ENCODE measurements at places on chromosomes 1 and 21.

- DNase-seq: no peak
Observed at GRCh38 chr1:38672692-38673091, 186.9 kb downstream of the RRAGC start.

GRCh38 chr1:225825607-225826007 lies 15.7 kb downstream of the EPHX1 start:
- peak; percentile 49 for DNase-seq

DNA sequence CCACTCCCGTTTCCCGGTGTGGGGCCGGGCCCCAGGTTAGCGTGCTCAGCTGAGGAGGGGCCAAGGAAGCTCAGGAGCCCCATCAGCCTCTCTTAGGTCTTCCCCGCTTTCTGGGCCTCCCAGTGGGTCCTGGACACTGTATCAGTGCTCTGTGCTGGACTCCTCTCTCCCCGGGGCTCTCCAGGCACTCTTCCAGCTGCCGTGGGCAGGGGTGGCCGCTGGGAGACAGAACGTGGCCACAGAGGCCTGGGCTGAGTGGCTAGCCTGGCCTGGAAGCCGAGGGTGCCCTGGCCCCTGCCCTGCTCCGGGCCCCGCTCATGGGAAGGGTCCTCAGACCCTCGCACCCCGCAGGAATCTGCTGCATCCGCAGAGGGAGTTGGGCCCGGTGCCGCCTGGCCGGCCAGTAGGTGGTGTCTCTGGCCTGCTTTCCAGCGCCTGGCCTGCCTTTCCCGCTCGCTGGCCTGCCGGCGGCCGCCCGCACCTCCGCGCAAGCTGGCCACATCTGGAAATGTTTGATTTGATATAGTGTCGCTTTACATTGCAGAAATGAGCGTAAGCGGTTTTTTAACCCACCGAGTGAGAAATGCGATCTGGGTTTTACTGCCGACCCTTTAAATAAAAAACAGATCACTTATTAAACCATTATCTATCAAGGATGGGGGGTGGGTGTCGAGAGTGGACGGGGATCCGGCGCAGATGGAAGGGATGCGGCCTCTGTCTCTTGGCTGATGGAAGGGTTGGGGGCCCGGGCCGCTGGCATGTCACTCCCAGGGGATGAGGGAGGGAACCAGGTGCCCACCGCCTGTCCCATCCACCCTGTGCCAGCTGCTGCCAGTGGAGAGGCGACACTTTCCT lies 74.4 kb upstream of the TTC34 start:
- no peak for DNase-seq

DNA sequence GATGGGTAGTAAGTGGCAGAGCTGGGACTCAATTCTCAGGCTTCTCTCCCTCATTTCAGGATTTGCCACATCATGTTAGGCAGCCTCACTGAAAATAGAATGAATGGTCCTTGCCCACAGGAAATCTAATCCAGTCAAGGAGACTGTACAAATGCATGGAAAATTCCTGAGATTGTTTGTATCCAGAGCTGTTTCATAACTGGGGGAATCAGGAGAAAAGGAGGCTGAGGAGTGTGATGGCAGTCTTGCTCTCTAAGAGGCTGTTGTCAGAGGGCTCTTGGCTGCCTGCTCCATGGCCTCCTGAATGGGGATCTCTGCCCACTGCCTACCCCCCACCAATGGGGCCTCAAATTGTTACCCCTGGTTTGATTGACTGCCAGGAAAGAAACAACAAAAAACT lies 141.9 kb upstream of the TNR start:
- DNase-seq: no peak

DNA sequence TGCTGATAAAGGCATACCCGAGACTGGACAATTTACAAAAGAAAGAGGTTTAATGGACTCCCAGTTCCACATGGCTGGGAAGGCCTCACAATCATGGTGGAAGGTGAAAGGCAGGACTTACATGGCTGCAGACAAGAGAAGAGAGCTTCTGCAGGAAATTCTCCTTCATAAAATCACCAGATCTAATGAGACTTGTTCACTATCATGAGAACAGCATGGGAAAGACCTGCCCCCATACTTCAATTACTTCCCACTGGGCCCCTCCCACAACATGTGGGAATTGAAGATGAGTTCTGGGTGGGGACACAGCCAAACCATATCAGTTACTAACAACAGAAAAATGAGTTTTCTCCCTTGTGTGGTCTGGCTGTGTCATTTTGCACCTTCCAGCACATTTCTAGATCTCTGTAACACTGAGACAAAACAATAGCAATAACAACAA lies 741.4 kb downstream of the KCNT2 start:
- no peak for DNase-seq

DNA sequence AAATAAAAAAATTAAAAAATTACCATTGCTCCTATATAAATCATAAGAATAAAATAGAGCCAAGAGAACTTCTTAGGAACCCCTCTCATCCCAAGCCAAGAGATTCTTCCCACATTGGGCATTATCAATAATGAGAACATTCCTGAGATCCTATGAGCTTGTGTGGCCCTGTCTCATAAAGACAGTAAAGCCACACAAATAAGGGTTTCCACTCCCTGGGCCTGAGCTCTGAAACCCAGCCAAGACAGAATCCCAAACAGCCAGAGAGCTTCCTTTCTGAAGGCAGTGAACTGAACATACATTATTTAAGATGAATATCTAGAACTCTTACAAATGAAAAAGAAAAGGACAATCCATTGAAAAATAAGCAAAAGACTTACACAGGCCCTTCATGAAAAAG lies 68.3 kb downstream of the SLC45A1 start:
- no peak for DNase-seq

GRCh38 chr21:46122237-46122671 lies 24.3 kb downstream of the COL6A2 start:
- DNase-seq: no peak

DNA sequence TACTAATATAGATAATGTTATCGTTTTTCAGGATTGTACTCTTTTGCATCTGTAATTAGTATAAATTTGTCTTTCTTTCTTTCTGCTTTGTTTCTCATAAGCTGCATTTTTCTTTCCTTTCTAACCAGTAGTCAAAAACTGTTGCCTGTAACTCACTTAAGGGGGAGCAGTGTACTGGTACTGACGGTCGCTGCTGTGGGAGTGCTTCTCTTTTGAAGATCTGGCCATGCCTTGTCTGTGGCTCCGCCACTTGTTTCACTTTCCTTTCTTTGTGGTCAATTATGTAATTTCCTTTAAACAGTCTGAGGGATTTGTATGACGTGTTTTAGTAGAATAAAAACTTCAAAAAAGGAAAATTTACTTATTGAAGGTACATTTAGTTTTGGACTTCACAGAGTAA lies 37.0 kb downstream of the MIA3 start:
- DNase-seq: peak; percentile 96

DNA sequence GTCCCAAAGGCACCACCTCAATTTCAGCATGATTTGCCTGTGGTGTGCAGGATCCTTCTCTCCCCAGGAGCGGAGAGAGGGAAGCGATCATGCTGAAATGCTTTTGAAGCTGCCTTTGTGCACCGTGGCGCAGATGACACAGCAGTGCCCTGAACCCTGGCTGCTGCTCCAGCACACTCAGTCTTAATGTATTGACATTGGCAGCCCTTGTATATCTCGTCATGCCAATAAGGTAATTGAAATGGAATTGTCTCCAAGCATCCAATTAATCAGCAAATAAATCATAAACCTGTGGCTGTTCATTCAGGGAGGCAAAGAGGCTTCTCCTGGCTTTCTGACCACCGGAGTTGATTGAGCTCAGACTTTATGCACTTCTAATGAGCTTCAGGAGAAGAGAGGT lies 139.8 kb downstream of the KAZN start:
- DNase-seq: no peak

DNA sequence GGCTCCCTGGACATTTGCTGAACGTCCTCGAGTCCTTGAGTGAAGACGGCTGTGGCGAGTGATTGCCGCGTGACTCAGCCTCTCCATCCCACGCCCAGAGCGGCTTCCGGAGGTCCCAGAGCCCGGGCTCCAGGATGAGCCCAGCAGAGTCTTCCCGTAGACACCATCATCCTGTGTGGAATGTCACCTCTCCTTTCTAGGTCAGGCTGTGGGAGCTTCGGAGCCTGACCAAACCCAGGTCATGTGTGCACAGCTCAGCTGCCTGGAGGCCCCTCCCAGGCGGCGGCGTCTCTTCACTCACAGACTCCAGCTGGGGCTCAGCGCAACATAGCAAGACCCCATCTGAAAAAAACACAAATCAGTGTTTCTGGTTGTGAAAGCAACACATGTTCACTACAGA lies 38.2 kb downstream of the PRKCZ start:
- no peak for DNase-seq

- DNase-seq: no peak
Observed at GRCh38 chr1:225755671-225756319, 21.8 kb upstream of the SRP9 start.

DNA sequence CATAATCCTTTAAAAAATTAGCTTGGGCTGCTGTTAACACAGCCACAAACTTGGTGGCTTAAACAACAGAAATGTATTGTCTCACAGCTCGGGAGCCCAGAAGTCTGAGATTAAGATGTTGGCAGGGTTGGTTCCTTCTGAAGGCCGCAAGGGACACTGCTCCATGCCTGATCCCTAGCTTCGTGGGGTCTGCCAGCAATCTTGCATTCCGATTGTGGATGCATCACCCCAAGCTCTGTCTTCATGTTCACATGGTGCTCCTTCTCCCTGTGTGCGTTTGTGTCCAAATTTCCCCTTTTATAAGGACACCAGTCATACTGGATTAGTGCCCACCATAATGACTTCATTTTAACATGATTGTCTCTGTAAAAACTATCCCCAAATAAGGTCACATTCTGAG lies 5.0 kb upstream of the HHIPL2 start:
- no peak for DNase-seq

GRCh38 chr1:9850442-9851162 lies 26.8 kb upstream of the CLSTN1 start:
- DNase-seq: no peak

- DNase-seq: no peak
Observed at GRCh38 chr21:43921571-43921978, 56.6 kb downstream of the AGPAT3 start.

- DNase-seq: no peak
Observed at GRCh38 chr1:112317611-112318062, 78.4 kb upstream of the CTTNBP2NL start.

All from suppressor macrophage treated with lipopolysaccharide for 4 hours (primary cell).